A549 treated with ZK216348 at 1 μM for 4 hours (cell line): ENCODE measurements at places on chromosomes 5 and 9. TPM values are rescaled to one million over a fixed set of nuclear protein-coding genes. Genes with fewer than 3 reads are reported as not detected.

The PCA3 gene
- not detected in 5 replicates for total RNA-seq

The BHMT2 gene
- not detected in 5 replicates for total RNA-seq

The PGM5 gene
- not detected in 5 replicates for total RNA-seq

The SLC2A6 gene
- 10.1 to 24.1 TPM (median 22.3 TPM) in 5 replicates for total RNA-seq

The SEMA6A gene
- total RNA-seq, result 0.11 TPM in 1 of 5 replicates, not detected in the others

The FST gene
- 3.0 to 4.5 TPM (median 4.4 TPM) in 5 replicates for total RNA-seq

The STK32A gene
- 0.20 to 0.74 TPM (median 0.29 TPM) in 5 replicates for total RNA-seq

The SLC26A2 gene
- total RNA-seq, result 24.1 to 59.9 TPM (median 50.6 TPM) in 5 replicates

The MARCOL gene
- total RNA-seq, result not detected in 5 replicates
